ENCODE measurements at places on chromosomes 6 and 20.

DNA sequence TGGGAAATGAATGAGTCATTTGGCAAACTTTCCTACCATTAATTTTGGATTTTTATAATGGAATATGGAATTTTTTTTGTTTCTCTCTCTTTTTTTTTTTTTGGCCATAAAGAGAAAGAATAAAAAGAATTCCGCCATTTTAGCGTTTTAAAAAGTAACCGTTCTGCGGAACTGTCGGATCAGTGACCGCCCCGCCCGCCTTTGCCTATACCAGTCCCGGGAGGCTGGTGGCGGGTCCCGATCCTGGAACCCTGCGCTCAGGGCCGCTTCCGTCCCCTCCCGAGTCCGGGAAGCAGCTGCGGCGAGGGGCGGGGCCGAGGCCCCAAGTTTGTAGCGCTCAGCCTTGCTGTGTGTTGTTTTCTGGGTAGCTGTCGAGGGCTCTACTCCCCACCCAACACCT, 609 bp downstream of the L3MBTL1 start:
- no peaks in the 10 kb centered on the region for H3K36me3 ChIP-seq
- DNase-seq, result no peak
- no peak overlapping the region for H3K27ac ChIP-seq
- peak overlapping the region; percentile 23 for H3K4me3 ChIP-seq
- peaks cover 26% of the 10 kb centered on the region for H3K27me3 ChIP-seq

GRCh38 chr6:8108031-8108660, 5.8 kb upstream of the EEF1E1 start:
- peak overlapping the region; percentile 88 for H3K27ac ChIP-seq
- peaks cover 6% of the 10 kb centered on the region for H3K4me1 ChIP-seq
- DNase-seq, result peak; percentile 95

- H3K27me3 ChIP-seq, result no peaks in the 10 kb centered on the region
- no peaks in the 10 kb centered on the region for H3K4me1 ChIP-seq
- H3K27ac ChIP-seq, result no peak overlapping the region
- no peaks in the 10 kb centered on the region for H3K36me3 ChIP-seq
- no peak for DNase-seq
- no peak overlapping the region for H3K4me3 ChIP-seq
Observed at GRCh38 chr20:8097307-8097706, 34.8 kb upstream of the PLCB1 start.

DNA sequence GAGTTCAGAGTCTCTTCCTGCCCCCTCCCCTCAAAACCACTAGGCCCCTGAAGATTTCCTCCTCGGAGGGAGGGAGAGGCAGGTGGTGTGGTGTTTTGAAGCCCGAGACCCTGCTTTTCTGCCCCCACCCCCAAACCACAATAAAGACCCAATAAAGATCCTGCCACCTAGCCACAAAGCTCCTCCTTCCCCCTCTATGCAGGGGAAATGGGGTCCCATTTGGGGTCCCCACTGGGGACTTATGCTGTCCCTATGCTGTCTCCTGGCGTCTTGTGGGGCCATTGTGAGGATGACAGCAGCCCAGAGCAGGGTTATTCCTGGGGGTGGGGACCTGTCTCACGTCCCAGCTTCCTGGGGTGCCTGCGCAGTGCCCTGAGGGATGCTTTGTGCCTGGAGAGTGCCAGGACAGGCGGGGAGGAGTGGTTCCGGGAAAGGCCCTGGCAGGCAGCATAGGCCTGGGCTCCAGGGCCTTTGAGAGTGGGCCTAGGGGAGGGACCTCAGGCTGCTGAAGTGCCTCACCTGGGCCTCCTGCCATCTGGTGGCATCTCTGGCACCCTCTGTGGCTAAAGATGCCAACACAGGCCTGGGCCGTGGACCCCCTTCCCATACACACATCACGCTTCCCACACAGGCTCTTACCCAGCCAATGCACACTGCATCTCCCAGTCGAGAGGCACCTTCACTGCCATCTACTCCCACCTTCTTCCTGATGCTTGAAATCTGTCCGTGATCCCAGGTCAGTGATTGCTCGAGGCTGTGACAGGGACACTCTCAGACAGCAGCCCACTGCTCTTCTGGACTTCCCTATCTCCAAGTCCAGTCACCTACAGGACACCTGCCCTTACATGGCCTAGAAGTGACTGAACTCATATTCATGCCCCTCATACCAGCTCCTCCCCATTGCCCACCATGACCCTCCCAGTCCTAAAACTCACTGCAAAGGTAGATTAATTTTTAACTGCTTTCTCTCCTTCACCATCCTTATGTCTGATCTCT, 7.9 kb upstream of the ARMC12 start:
- peak overlapping the region; percentile 72 for H3K4me3 ChIP-seq
- peaks cover 47% of the 10 kb centered on the region for H3K4me1 ChIP-seq
- H3K27ac ChIP-seq, result no peak overlapping the region
- peaks cover 8% of the 10 kb centered on the region for H3K27me3 ChIP-seq
- DNase-seq, result no peak
- H3K36me3 ChIP-seq, result no peaks in the 10 kb centered on the region

DNA sequence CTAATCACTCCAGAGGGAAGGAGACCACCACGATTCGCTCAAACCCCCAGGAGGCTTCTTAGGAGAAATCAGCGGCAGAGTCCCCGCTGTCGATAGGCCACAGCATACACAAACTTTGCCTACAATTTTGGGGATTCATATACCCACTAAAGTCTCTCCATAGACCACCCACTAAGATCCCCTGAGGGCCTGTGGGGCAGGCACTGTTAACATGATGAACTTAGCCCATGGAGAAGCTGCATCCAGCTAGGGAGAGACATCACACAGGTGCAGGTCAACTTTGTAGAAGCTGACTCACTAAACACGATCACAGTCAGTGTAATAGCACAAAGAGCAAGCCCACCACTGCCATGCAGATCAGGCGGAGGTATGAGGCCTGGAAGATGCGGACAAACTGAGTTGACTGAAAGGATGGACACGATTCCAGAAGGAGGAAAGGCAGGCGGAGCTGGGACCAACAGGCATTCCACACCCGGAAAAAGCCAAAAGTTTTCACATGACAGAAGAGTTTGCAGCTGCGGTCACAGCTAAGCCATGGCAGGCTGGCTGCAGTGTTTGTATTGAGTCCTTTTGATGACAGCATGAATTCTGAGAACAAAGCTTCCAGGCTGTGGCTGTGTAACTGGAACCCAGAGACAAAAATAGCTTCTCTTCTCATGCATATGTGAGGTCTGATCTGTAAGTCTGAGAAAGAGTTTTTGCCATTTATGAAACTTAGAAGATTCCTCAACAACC, 75.7 kb upstream of the QKI start:
- DNase-seq, result peak; percentile 82
- H3K27ac ChIP-seq, result no peak overlapping the region
- H3K36me3 ChIP-seq, result no peaks in the 10 kb centered on the region
- no peak overlapping the region for H3K4me3 ChIP-seq
- peaks cover 4% of the 10 kb centered on the region for H3K4me1 ChIP-seq

DNA sequence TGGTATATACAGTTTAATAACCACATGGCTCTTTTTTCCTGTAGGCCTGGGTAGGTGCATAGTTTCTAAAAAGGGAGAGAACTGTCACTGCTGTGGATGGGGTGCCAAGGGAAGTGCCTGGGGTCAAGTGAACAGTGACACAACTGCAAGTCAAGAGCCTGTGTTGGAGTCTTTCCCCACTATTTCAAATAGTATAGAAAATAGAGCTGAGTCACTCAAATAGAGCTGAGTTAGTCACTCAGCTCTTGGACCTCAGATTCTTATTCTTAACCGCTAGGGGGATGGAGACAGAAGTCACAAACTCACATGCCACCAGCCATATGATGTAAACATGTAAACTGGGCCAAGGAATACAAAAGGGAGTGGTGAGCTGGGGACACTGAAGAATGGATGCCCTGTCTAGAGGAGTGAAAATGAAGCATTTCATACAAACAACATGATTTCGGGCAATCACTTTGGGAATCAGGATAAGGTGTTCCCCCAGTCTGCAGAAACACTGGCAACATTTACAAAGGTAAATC, 2.1 kb downstream of the NQO2 start:
- DNase-seq, result peak; percentile 88
- no peak overlapping the region for H3K4me3 ChIP-seq
- H3K4me1 ChIP-seq, result peaks cover 9% of the 10 kb centered on the region
- no peaks in the 10 kb centered on the region for H3K27me3 ChIP-seq
- H3K36me3 ChIP-seq, result peaks cover 3% of the 10 kb centered on the region

- H3K4me1 ChIP-seq, result peaks cover 9% of the 10 kb centered on the region
- H3K4me3 ChIP-seq, result no peak overlapping the region
- H3K27ac ChIP-seq, result no peak overlapping the region
Observed at GRCh38 chr6:25035512-25036435, 100.0 kb upstream of the RIPOR2 start.

DNA sequence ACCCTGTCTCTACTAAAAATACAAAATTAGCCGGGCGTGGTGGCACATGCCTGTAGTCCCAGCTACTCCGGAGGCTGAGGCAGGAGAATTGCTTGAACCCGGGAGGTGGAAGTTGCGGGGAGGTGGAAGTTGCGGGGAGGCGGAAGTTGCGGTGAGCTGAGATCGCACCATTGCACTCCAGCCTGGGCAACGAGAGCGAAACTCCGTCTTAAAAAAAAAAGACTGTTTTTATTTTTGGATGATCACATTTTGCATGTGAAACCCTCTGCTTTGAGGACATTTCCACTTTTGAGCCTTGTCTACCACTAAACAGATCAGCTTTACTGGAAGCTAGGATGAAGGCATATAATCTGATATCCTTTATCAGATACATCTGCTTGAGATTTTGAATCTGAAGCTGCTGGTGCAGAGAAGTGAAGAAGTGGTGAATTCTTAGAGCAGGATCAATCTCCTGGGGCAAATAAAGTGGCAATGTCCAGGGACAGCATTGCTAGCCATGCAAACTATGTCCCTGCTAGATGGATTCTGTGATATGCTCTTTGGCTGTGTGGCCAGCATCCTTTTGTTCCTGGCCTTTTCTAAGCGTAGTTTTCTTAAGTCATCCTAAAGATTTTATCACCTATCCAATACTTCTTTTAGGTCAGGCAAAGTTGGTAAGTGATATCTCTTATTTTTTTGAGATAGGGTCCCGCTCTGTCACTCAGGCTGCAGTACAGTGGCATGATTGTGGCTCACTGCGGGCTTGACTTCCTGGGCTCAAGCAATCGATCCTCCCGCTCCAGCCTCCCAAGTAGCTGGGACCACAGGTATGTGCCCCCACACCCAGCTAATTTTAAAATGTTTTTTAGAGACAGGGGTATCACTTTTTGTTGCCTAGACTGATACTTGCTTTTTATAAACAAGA, 23.3 kb downstream of the RBL1 start:
- DNase-seq, result no peak
- peaks cover 3% of the 10 kb centered on the region for H3K4me1 ChIP-seq
- H3K27ac ChIP-seq, result no peak overlapping the region
- no peaks in the 10 kb centered on the region for H3K36me3 ChIP-seq

DNA sequence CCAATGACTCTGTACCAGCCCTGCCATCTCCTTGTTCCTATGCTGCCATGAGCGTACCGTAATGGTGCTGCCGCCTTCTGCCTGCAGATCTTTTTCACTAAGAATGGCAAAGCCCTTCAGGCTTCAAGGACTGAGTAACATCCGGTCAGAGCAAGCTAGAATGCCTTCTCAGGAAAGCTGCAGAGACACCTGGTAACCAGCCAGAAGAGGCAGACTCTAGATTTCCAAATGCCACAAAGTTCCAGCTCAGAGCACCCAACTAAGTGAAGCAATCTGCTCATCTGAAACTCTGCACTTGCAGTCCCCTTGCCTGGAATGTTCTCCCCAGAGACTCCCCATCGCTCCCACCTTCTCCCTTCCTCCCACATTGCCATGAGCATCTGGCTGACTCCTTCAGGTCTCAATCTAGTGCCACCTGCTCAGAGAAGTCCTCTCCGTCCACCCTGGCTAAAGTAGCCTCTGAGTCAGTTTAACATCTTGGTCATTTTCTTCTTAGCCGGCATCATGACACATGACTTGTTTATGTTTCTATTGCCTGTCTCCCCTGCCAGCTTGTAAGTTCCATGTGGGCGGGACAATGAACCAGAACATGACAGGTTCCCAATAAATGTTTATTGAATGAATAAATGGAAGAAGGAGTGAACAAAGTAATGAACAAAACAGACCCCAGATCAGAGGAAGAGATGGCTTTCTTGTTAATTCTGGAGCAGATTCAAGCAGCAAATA, 6.9 kb upstream of the OCSTAMP start:
- no peaks in the 10 kb centered on the region for H3K27me3 ChIP-seq
- no peak for DNase-seq

GRCh38 chr6:15429141-15430110, 183.6 kb downstream of the JARID2 start:
- peaks cover 5% of the 10 kb centered on the region for H3K4me1 ChIP-seq
- no peaks in the 10 kb centered on the region for H3K27me3 ChIP-seq

GRCh38 chr6:63352544-63353285, 32.9 kb upstream of the LGSN start:
- DNase-seq, result peak; percentile 57
- H3K4me1 ChIP-seq, result peaks cover 6% of the 10 kb centered on the region
- no peak overlapping the region for H3K27ac ChIP-seq
- H3K4me3 ChIP-seq, result no peak overlapping the region
- H3K27me3 ChIP-seq, result no peaks in the 10 kb centered on the region

GRCh38 chr20:31913431-31914157, 38.3 kb downstream of the PDRG1 start:
- no peaks in the 10 kb centered on the region for H3K36me3 ChIP-seq
- H3K27me3 ChIP-seq, result peaks cover 63% of the 10 kb centered on the region
- H3K27ac ChIP-seq, result no peak overlapping the region

DNA sequence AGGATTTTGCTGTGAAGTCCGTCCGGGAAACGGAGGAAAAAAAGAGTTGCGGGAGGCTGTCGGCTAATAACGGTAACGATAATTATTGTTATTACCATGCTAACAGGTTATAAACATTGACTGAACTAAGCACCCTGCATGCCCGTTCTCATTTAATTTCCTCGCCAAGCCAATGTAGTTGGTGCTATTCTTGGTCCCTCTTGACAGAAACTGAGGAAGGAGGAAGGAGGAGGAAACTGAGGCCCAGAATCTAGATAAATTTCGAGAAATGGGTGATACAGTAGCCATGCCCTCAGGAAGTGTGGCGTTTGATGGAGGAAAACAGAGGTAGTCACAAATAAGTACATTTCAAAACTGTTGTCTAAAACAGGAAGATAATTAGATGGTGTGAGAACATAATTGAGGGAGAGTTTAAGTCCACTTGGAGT, 474 bp downstream of the TPX2 start:
- H3K4me3 ChIP-seq, result peak overlapping the region; percentile 96
- H3K4me1 ChIP-seq, result peaks cover 3% of the 10 kb centered on the region
- no peak for DNase-seq
- H3K27me3 ChIP-seq, result no peaks in the 10 kb centered on the region
- no peaks in the 10 kb centered on the region for H3K36me3 ChIP-seq

DNA sequence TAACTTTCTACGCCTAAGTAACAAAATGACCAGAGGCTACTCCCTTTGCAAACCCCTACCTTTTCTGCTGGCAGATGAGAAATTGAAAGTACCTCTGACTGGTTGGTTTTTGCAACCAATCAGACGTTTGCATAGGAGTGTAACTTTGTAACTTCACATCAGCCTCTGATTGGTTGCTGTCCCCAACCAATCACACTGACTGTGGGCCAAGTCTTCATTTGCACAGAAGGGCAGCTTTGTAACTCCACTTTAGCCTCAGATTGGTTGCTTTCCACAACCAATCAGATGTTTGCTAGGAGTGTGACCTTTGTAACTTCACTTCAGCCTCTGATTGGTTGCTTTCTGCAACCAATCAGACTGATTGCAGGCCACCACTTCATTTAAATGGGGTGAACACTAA, 89.1 kb downstream of the ME1 start:
- peaks cover 30% of the 10 kb centered on the region for H3K36me3 ChIP-seq
- H3K4me1 ChIP-seq, result no peaks in the 10 kb centered on the region
- no peak overlapping the region for H3K4me3 ChIP-seq
- H3K27ac ChIP-seq, result no peak overlapping the region

- H3K4me1 ChIP-seq, result peaks cover 39% of the 10 kb centered on the region
- H3K36me3 ChIP-seq, result no peaks in the 10 kb centered on the region
- H3K27me3 ChIP-seq, result peaks cover 40% of the 10 kb centered on the region
- no peak overlapping the region for H3K27ac ChIP-seq
Observed at GRCh38 chr6:168082860-168083513, 4.0 kb upstream of the FRMD1 start.

Data from mesenchymal stem cell (in vitro differentiated cells and primary cell).